ENCODE measurements at places on chromosomes 7 and 10.

DNA sequence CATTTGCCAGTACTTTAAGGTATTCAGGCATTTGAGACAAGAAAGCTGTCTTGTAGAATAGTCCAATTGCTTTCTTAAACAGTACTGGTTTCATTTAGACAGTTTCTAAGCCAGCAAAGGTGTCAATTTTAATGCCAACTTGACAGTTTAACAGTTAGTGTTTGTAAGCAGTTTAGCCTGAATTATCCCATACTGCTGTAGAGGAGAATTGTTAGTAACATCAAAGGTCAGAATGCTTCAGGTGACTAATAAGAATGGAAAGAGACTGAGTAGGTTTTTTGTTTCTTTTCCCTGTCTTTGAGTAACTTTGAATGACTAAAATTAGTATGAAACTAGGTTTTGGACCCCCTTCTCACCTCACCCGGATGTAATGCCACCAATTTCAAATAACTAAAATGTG is 29.5 kb upstream of the VDAC2 start:
- DNase-seq, result no peak

DNA sequence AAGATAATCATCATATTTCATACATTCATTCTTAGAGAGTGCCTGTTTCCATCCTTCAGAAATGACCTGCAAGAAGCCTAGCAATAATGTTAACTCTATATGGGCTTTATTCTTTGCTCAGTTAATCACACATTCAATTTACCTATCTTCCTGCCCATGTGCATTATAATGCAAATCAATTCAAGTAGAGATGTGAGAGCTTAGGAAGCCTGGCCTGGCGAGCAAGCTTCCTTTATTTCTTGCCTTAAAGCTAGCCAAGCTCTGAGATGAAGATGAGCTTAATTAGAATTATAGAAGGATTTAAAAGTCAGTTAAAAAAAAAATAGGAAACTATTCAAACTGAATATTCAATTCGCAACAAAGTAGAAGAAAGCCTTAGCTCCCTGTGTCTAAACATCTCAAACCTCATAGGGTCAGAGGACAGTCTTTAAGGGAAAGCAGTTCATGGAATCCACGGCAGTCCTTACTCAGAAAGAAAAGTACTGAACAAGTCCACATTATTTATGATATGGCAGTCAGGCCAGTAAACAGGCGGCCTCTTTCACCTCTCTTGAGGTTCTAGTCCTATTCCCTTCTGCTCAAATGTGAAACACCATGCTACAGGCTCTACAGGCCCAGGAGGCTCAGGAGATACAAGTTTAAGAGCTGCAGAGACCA is 214.1 kb downstream of the TFEC start:
- DNase-seq, result no peak

- no peak for DNase-seq
Observed at GRCh38 chr7:92375013-92375412, 72.3 kb upstream of the GATAD1 start.

- DNase-seq, result no peak
Observed at GRCh38 chr7:29194206-29194593, 375 bp upstream of the CHN2 start.

DNA sequence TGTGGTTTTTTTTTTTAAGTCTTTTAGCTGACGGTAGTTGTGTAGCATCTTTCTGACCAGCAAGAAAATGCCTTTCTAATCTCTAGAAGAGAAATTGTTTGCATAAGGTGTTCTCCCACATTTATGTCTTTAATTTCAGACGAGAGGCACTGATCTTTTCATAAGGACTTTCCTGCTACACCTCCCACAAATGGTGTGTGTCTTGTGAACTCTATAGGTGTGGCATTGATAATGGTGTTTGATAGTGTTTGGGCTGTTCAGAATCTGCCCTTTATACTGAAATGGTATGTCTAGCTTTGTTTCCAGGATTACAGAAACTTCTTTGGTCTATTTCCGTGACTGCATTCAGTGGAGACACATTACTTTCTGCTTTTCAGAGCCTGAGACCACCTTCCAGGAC is 21.6 kb upstream of the ATXN7L1 start:
- no peak for DNase-seq

DNA sequence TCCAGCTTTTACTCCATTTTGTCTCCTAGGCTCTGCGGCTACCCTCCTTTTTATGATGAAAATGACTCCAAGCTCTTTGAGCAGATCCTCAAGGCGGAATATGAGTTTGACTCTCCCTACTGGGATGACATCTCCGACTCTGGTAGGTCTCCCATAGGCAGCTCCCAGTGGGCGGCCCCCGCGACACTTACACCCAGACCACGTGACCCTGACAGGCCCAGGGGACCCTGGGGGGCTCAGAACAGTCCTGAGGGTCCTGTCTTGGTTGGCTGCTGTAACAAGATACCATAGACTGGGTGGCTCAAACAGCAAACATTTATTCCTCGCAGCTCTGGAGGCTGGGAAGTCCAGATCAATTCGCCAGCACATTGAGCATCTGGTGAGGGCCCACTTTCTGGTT is 187.3 kb downstream of the CCDC3 start:
- DNase-seq, result no peak

GRCh38 chr7:89934101-89934500 is 220.2 kb upstream of the STEAP1 start:
- DNase-seq, result no peak

DNA sequence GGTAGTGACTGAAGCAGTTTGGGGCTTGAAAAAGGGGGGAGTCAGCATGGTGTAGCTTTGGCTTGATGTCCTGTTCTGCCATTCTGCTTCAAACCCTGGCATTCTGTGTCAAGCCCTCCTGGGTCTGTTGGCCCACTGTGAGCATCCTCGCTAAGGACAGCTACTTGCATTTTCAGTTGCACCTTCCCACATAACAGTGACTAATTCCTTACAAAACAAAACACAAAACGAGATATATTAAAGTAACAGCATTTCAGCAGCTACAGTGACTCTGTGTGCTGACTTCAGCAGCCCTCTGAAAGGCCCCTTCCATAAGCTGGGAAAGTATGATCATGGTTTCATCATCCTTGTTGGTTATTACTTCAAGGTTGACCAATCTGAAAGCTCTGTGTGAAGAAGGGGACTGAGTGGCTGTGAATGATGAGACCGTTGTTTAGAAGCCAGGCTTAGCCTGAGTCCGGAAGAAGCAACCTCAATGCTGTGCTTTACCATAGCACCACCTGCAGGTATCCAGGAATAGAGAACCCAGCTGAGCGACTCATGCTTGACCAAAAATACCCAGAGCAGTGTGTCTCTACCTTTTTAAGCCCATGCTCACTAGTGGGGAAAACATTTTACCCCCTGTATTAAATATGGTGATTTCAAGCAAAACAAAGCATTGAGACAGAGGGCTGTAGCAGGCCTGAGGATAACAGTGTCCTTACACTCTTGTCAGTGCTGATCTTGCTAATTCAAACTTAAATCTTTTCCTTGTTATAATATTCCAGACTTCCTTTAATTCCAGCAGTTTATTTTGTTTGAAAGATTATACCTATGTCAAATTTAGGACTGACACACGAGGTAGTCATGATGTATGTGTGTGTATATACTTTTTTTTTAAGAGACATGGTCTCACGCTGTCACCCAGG is 42.6 kb upstream of the CC2D2B start:
- DNase-seq, result no peak

- DNase-seq, result no peak
Observed at GRCh38 chr10:107971411-107971810, 806.9 kb upstream of the SORCS1 start.

DNA sequence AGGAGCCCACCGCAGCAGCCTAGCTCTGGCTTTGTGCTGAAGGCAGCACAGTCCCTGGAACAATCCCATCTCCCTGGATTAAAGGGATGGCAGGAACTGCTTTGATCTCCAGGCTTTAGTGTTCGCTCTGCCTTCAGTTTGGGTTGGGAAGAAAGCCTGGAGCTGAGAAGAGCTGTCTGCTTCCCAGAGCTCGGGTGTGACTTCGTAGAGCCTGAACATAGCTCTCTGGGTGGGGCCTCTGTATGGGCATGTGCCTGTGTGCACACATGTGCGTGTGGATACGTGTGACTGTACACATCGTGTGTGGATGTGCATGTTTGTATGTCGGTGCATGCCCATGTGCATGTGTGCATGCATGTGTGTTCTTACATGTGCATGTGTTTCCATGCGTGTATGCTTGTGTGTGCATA is 8.7 kb downstream of the ADCY1 start:
- DNase-seq, result no peak

DNA sequence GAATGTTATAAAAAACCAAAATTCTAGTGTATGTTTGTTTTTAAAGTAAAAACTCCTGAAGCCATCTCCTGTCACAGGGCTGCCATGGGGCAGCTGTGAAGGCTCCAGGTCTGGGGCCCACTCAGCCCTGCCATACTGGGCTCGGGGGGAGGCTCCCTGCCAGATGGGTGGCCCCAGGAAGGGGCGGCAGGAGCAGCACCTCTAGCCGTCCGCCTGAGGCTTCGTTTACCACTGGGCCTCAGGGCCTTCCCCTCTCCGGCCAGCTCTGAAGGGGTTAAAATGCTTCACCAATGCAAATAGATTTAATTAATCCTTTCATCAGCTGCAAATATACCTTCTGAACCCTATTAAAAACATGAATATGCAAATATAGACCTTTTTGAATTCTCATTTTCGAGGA is 139.0 kb downstream of the ELFN1 start:
- no peak for DNase-seq

GRCh38 chr7:101743241-101743994 is 74.0 kb upstream of the CUX1 start:
- DNase-seq, result peak; percentile 14

DNA sequence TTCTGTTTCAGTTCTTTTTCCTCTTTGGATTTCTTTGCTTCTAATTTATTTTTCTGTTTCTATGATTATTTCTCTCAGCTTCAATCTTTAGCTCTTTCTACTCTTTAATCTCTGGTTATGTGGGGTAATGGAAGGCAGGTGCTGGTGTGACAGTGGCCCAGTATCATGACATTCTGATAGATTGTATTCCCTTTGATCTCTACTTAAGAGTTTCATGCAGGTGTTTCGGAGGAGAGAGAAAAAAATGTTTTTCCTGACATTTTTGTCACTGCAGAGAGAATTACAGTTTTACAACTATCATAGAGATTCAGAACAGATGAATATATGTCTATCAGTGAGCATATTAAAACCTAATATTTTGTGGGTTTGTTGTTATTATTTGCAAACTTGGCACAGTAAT is 524.9 kb downstream of the CNTNAP2 start:
- no peak for DNase-seq

- DNase-seq, result no peak
Observed at GRCh38 chr7:128497405-128497804, 20.9 kb downstream of the METTL2B start.

- DNase-seq, result no peak
Observed at GRCh38 chr7:93547716-93548115, 26.8 kb downstream of the CALCR start.

DNA sequence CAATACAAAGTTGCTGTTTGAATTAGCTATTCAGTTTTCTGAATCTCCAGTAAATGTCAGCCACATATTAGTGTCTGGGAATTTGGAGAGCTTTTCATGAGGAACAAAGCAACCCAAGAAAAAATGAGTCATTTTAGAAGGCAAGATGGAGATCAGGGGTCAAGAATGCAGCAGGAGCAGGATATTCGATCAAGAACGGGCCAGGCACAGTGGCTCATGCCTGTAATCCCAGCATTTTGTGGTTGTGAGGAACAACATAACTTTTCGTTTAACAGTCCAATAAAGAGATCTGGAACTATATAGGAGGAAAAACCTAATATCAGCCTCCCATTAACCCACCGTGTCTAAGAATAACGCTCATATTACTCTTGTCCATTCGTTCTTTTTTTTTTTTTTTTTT is 600.5 kb downstream of the MAGI2 start:
- no peak for DNase-seq

GRCh38 chr7:30900803-30901362 is 10.8 kb upstream of the AQP1 start:
- DNase-seq, result no peak

DNA sequence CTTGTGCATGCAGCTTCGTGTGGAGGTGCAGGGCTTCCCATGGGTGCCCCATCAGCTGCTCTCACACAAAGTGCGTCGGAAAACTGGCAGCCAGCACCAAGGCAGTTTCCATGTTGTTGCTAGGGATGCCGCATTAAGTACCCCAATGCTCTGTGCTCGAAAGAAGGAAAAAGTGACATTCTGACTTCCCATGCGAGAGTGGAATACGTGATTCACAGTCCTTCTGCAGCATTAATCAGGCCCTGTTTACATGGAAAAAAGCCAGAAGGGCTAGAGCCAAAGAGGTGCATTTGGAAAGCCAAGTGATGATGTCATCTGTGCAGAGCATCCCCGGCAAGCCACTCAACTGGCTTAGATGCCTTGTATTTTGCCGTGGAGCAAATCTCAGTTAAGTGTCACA is 258.3 kb downstream of the GATA3 start:
- DNase-seq, result no peak

DNA sequence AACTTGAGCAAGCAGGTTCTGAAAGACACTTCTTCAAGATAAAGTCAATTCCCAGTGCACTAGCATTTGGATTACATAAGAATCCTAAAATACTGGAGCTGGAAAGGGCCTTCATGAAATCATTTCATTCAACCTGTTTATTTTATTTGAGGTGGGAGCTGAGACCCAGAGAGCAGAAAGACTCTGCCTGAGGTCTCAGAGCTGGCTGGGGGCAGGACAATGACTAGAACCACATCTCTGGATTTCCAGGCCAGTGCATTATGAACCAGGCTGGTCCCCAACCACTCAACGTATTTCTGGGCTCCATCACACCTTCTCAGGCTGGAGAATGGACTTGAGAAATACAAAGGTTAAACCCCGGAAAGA is 8.4 kb downstream of the ANXA11 start:
- DNase-seq, result no peak

DNA sequence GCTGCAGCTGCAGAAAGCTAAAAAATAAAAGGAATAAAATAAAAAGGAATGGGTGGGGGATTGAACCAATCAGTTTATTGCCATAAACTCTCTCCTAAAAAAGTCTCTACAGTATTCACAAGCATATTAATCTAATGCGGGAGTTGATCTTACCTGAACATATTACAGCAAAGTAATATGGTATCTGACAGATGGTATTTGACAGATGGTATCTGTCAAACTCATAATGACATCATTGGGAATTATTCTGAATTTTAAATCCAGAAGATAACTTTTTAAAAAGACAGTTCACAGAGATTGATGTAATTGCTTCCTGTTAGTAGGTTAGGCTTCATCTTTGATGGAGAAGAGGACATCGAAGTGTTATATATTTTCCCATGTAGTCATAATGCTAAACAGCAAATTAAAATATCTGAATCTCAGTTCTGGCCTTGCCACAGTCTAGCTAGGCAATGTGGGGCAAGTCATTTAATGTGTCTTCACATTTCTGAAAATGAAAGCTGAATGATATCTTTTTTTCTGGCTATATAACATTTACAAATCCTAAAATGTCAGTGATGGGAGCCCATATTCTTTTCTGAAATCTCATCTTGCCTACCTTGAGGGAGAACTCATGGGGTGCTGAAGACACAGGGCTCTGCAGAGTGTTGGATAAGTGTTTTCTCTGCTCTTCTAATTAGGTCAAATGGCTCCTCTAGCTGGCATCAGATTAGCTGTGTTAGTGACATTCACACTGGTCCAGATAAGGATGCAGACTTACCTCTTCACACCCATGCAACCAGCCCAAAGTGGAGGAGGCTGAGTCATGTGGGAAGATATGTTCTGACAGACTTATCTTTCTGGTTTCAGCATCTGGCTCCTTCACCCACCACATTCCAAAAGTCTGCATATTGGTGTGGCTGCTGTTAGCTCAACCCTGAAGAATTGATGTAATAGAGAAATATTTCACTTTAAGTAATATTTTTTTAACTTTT is 2.1 kb upstream of the LIPM start:
- no peak for DNase-seq

- no peak for DNase-seq
Observed at GRCh38 chr7:50285269-50285668, 19.2 kb upstream of the IKZF1 start.
